NCI-H2081 treated with DMSO at 0.1 percent for 48 hours (cell line): ENCODE measurements at places on chromosomes 6 and 20.

- DNase-seq, result no peak
Observed at GRCh38 chr6:84193114-84193708, 34.2 kb downstream of the CEP162 start.

GRCh38 chr20:33604991-33605370, 57.1 kb upstream of the C20orf144 start:
- DNase-seq, result no peak

DNA sequence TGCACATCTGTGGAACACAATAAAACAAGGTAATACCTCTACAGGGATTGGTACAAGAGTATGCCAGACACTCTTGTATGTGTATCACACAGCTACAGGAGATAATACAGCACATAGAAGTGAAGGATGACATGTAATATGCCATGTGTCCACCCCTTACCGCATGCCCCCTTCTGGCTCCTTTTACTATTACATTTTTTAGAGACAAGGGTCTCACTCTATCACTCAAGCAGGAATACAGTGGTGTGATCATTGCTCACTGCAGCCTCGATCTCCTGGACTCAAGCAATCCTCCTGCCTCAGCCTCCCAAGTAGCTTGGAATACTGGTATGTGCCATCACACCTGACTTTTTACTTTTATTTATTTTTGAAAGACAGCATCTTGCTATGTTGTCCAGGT, 4.2 kb upstream of the NCR3 start:
- no peak for DNase-seq

- DNase-seq, result no peak
Observed at GRCh38 chr6:164097551-164098398, 683.3 kb downstream of the QKI start.

DNA sequence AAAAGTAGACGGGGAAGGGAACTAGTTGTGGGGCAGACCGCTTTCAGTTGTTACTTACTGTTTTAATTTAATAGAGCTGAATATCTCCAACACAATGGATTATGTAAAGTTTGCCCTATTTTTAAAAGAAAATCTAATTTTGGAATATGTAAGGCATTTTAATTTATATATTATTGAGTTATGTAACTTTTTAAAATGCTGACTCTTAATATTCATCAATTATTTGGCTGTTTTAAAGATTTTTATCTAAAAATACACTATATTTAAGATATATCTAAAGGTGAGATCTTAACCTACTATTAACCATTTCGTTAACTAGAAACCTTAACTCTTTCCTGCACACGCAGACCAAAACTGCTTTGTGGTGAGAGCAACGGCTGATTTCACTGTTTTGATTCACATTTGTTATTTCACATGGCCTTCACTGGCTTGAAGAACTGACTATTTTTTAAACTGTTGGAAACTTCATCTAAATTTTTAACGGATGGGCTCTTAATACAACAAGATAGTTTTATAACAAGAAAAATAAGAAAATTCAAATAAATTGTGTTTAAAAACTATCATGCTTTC, 87.9 kb downstream of the HUS1B start:
- DNase-seq, result no peak

DNA sequence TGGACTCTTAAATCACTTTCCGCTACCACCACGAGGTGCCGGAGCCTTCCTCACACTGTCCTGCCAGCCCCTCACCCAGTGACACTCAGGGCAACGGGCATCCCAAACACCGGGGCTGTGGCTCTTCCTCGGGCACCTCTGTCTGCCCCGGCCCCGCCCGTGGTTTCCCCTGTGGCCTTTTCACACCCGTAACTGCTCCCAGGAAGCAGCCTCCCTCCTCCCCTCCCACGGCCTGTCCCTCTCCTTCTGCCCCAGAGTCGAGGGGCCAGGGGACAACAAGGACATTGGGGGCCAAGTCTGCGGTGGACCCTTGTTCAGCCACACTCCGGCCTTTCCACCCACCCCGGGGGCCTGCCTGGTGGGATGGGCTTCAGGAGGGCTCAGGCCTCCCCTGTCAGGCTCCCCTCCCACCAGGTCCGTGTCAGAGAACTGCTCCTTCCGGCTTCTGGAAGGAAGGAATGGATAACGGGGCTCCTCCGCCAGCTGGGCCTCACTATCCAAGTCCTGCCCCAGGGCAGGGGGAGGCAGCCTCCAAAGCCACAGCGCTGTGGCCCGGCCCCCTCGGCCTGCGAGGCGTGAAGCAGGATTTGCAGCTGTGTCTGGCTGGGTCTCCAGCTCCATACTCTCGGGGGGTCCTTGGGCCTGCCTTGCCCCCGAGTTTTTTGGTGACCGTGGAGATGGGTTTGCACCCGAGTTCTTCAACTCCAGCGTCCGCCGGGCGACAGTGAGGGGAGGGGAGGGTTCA, 54.7 kb upstream of the CHRNA4 start:
- no peak for DNase-seq

DNA sequence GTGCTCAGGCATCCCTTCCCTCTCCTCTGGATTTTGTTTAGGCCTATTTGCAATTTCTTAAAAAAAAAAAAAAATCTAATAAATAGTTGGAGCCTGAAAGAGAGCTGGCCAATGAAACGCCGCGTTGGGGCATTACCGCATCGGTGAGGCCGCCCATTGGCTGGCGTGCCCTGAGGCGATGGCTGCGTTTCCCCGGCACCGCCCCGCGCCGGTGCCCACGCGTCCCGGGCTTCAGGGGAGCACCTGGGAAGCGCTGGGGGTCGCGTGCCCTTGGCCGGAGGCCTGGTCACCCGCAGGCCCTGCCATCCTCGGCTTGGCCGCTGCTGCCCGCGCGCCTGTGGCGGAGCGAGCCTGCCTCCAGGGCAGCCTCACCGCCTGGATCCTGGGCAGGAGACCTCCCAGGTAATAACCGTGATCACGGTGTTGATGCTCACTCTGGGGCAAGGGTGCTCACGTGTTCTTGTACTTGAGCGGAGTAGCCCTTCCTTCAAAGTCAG, 155.4 kb downstream of the NRN1 start:
- no peak for DNase-seq

GRCh38 chr6:41584668-41585205, 38.6 kb downstream of the FOXP4 start:
- DNase-seq, result no peak

DNA sequence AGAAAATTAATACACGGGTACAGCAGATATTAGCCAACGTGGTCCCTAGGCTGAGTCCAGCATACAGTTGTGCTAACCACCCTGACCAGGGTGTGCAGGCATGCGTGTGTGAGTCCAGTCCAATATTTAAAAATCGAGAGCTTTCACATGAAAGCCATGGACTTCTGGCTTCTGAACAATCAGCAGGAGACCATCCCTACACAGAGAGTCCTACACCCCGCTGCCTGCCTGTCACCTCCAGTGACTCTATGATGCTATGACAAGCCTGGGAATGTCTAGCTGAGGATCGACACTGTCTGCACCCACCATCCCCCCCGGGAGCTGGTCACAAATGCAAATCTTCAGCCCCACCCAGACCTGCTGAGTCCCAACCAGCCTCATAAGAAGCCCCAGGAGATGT, 7.9 kb downstream of the ACSS1 start:
- no peak for DNase-seq

GRCh38 chr6:160912411-160912810, 79.2 kb upstream of the MAP3K4 start:
- DNase-seq, result no peak

DNA sequence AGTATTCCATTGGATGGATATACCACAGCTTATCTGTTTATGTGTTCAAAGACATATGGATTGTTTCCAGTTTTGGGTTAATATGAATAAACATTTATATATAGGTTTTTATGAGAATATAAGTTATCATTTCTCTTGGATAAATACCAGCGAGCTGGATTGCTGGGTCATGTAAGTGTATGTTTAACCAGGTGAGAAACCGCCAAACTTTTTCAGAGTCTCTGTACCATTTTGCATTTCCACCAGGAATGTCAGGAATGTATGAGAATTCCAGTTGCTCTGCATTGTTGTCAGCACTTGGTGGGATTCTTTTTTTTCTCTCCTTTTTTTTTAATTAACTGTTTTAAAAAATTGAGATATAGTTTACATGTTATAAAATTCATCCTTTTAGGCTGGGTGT, 52.1 kb downstream of the PHF20 start:
- DNase-seq, result no peak

GRCh38 chr20:1671891-1672669, 14.5 kb upstream of the SIRPG start:
- DNase-seq, result no peak

- no peak for DNase-seq
Observed at GRCh38 chr6:146741609-146742008, 142.8 kb downstream of the ADGB start.

GRCh38 chr20:44187054-44187771, at the start of gene JPH2:
Gene JPH2, minus strand, starts transcription at chr20:44187188. Its CDS starts 483 bp downstream, at chr20:44186705.
- no peak for DNase-seq

- DNase-seq, result no peak
Observed at GRCh38 chr6:149147195-149147594, 170.3 kb upstream of the TAB2 start.

DNA sequence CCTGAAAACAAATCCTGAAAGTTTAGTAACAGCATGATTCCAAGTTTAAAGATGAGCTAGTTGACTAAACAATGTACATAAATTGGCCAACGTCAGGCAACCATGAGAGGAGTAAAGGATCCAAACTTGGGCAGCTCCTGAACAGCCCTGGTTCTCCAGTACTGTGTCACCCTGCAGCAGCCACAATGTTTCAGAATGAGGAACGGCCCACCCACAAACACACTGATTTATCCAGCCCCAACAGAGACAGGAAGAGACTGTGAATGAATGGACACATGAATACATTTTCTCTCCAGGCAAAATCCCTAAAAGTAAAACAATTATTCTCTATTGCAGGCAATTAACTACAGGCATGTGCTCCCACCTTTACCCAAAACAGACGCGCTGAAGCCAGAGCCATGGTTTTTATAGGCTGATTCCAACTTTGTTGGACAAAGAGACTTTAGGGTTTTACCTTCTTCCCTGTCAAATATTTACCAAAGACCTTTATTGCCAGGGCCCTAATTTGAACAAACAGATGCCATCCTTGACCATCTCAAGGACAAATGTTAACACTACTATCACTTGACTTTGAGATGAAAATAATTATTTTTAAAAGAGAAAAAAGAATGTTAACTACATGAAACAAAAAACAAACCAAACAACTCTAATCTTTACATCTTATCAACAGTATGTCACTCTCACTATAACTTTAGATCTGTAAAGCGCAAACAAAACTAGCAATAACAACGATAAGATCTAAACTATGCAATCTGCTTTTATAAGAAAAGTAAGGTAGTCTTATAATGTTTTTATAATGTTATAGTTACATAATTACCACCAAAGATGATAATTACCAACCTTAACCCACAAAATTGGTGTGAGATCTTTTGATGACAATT, 22.9 kb downstream of the CNKSR3 start:
- DNase-seq, result no peak
